ENCODE measurements at places on chromosomes 5 and 9.

DNA sequence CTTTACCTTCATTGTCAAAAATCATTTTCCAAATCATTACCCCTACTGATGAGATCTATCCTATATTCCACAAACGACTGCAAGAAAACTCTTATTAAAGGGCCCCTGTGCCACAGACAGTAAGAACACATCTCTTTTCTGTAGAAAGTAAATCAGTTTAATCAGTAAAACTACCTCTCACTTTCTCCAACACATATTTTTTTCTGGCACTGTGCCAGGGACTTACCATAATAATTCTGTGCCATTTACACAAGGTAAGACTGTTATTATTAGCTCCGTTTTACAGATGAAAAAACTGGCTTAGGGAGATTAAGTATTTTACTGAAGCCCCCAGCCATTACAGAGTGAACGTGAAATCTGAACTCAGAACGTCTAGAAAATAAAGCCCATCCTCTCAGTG lies 587.0 kb upstream of the COX7C start:
- no peak for DNase-seq

DNA sequence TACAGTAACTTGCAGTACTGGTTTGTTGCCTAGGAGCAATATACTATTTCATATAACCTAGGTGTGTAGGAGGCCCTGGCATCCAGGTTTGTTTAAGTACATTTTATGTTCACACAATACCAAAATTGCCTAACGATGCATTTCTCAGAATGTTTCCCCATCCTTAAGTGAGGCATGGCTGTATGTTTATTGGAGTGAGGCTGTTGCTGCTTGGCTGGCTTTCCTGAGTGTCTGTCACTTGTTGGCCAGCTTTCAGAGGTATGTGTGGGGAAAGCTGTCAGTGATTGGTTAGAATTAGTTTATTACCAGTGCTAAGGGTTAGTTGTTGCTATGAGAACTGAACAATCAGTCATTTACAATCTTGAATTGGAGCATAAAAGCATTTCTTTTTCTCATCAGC lies 154.1 kb upstream of the CDH12 start:
- no peak for DNase-seq

- DNase-seq: no peak
Measured at GRCh38 chr9:34579104-34579807, 10.3 kb downstream of the CNTFR start.

GRCh38 chr5:172607213-172607793 lies 33.8 kb upstream of the NEURL1B start:
- no peak for DNase-seq

DNA sequence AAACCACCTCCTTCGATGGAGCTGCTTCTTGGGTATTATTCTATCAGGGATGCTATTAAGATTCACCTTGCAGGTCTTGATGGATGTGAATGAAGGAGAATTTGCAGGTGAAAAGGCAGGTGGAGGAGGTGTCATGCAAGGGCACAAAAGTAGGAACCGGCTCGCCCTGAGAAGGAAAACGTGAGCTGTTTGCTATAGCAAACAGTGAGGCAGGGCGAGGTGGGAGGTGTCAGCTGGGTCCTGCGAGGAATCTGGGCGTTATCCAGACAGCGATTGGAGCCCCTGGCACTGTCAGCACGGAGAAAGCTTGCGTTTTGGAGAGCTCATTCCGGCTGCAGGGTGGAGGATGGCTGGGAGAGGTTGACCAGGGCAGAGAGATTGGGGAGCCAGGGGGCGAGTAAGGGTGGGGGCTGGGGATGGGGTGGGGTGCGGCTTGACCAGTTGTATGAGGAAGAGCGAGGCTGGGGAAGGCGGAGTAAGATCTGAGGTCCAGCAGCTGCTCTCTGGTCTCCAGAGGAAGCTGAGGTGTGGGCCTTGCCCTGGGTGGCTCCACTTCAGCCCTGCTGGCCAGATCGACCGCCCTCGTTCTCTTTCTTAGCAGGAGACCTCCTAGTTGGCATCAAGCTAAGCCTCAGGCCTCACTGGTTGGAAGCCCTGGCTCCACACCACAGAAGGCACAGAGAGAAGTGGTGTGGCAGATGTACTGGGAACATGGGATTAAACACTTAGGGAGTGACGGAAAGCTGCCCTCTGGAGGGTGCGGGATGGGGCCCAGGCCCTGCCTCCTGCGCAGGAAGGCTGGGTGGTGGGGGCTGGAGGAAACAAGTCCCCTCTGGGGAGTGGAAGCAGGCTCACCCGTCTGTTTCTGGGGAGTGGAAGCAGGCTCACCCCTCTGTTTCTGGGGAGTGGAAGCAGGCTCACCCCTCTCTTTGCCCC lies 54.7 kb upstream of the NEURL1B start:
- no peak for DNase-seq

GRCh38 chr9:133144142-133144903 lies 19.4 kb downstream of the GBGT1 start:
- peak; percentile 96 for DNase-seq

DNA sequence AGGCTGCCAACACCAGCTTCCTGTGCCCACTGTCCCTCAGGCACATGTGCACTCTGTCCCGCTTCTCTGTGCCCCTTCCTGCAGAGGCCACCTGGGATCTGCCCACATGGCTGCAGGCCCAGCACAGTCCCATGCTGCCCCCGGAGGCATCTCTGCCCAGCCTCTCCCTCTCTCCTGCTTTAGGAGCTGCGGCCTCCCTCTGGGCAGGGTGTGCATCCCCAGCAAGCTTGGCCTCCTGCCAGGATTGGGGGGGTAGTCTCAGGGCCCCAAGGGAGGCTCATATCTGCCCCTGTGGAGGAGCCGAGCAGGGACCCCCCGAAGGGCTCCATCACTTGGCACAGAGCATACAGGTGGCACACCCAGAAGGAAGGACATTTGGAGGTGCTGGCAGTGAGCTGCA lies 24.8 kb downstream of the FLT4 start:
- no peak for DNase-seq

- no peak for DNase-seq
Measured at GRCh38 chr5:95317687-95318086, 32.8 kb upstream of the MCTP1 start.

GRCh38 chr9:111630182-111630963 lies 761 bp upstream of the DNAJC25 start:
- DNase-seq: no peak

DNA sequence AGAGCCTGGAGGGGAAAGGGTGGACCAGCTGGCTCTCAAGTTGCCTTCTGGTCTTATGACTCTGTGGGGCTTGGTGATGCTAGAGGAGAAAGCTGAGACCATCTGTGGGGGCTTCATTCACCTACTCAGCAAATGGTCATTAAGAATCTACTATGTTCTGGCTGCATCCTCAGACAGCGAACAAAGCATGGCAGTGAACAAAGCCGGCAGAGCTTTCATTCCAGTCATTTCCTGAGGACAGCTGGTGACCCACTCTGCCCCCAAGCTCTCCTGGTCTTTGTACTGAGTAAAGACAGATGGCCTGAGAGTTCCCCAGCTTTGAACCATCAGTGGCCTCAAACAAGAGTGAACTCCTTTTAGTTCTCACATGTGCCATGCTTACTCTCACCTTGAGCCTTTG lies 48.0 kb downstream of the FGF1 start:
- DNase-seq: no peak

DNA sequence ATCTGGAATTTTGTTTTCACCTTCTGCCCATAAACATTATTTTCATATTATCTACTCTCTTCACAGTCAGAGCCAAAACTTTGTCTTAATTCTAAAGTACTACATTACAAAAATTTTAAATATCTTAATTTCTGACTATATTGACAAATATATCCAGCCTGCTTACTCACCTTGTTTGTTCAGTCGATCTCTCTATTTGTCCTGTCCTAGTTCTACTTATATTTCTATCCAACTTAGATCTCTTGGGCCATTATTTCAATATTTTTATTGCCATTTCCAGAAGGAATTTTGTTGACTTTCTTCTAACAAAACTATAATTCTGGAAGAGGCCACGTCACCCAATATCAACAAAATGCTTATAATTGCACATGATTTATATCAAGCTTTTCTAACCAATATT lies 652.8 kb upstream of the CTNND2 start:
- no peak for DNase-seq

DNA sequence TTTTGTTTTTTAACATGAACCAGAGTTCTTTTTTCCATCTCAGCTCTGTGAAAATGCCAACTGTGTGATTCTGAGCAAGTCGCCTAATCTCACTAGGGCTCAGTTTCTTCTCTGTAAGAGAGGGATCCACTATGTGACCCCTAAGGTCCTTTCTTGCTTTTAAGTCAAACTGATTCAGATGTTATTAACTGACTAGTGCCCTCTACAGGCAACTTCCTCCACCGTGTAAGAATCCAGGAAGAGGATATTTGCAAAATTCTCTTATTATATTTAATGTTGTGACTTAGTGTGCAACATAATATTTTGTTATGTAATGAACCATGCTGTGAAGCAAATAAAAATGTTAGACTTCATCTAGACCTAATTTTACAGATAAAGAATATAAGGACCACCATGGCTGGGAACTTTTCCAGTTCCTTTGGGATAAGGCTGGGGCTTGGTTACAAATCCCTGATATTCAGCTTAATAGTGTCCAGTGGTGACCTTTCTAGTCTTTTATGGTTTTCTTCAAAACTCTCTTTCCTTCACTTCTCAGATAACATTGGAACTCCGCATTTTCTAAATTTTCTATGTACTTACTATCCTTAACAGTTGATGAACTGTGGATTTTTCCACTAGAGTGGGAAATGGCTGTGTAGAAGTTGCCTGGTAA lies 244.7 kb downstream of the PIK3R1 start:
- DNase-seq: peak; percentile 29

GRCh38 chr9:16316456-16316855 lies 554.0 kb downstream of the BNC2 start:
- DNase-seq: no peak

- DNase-seq: no peak
Measured at GRCh38 chr9:125911861-125912644, 164.9 kb downstream of the PBX3 start.

- DNase-seq: no peak
Measured at GRCh38 chr5:157603333-157604190, 28.0 kb upstream of the ADAM19 start.

GRCh38 chr5:87268970-87269377 lies 1.3 kb downstream of the RASA1 start:
- DNase-seq: no peak

DNA sequence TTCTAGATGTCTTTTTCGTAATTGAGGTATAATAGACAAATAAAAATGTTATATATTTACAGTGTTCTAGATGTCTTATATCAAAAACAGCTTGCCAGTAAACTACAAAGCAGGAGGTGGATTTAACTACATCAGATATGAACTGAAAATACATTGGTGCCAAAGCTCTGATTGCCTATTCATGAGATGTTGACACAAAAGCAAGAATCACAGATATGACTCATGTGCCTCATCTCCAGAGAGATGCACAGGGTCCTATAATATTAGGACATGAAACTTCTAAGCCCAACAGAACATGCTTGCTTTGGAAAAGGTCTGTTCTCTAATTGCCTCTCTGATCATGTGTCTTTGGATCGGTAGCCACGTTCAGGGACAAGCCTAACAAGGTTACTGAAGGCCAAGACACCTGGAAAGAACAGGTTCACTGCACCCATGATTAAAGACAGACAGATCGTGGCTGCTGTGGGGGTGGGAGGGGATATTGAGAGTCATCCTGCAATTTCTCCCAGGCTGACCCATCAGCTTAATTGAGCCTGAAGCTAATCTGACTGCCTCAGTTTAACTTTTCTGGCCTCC lies 16.8 kb downstream of the ABCA1 start:
- DNase-seq: no peak

GRCh38 chr9:1340390-1340789 lies 290.2 kb downstream of the DMRT2 start:
- DNase-seq: no peak

- no peak for DNase-seq
Measured at GRCh38 chr5:74070766-74071165, 444.8 kb downstream of the ARHGEF28 start.

GRCh38 chr5:36492984-36493654 lies 113.3 kb upstream of the SLC1A3 start:
- DNase-seq: no peak

DNA sequence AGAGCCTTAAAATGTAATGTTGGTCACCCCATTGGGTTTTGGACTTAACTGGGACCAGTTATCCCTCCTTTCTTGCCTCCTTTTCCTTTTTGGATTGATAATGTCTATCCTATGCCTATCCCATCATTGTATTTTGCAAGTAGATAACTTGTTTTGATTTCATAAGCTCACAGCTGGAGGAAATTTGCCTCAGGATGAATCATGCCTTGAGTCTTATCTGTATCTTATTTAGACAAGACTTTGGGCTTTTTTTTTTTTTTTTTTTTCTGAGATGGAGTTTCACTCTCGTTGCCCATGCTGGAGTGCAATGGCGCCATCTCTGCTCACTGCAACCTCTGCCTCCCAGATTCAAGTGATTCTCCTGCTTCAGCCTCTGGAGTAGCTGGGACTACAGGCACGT lies 443.3 kb downstream of the DNAH5 start:
- no peak for DNase-seq

- DNase-seq: no peak
Measured at GRCh38 chr5:180160215-180160614, 48.8 kb downstream of the RASGEF1C start.

- no peak for DNase-seq
Measured at GRCh38 chr5:59021837-59022514, 439.1 kb downstream of the RAB3C start.

- DNase-seq: no peak
Measured at GRCh38 chr5:142808878-142809598, 38.9 kb downstream of the ARHGAP26 start.

- DNase-seq: no peak
Measured at GRCh38 chr5:13859270-13860065, 85.0 kb downstream of the DNAH5 start.

GRCh38 chr9:121459513-121459912 lies 40.1 kb downstream of the GGTA1 start:
- DNase-seq: no peak

- no peak for DNase-seq
Measured at GRCh38 chr5:164869325-164869724, 1363.9 kb downstream of the MAT2B start.
